ENCODE measurements at places on chromosomes 3 and 15. TPM values are rescaled to one million over a fixed set of nuclear protein-coding genes. Genes with fewer than 3 reads are reported as not detected.

The GP5 gene
- total RNA-seq: 0.33 TPM

The CRABP1 gene
- 1.9 TPM for total RNA-seq

The FAM98B gene
- total RNA-seq: 23.0 TPM

The RBPMS2 gene
- 9.9 TPM for total RNA-seq

The KNG1 gene
- not detected for total RNA-seq

The NR2F2 gene
- total RNA-seq: 132 TPM

The CLRN1 gene
- total RNA-seq: not detected

The PML gene
- 72.6 TPM for total RNA-seq

DNA sequence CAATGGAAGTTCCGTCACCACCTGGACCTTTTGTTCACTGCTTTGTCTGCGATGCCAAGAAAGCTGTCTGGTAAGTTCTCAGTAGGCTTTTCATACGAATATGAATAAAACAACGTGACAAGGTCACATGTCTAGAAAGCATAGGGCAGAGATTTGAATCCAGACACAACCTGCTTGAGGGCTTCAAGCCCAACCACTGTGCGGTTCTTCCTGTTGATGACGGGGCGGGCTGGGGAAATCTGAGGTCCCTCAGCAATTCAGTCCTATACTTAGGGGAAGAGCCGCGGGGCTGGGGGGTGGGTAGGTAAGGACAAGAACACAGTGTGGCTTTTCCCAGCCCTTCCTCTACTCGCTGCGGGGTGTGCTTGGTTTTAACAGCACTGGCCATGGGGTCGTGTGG lies 32.4 kb upstream of the SMAD3 start:
- DNase-seq: peak; percentile 59

DNA sequence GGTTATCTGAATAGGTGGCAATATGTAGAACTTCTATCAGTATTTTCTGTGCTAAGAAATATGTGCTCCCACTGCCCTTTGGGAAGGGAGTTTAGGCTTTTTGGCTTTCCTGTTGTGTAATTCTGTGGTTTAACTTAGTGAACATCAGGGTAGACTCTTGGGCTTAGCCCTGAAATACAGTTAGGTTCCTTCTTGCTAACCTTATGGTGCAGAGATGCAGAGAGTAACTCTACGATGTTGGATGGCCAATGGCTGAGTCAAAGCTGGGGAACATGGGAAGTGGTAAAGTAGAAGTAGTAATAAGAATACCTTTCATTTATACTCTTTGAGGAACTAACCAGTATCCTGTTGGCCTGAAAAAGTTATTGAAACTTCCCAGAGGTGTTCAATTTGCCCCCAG lies 80.8 kb upstream of the IL12A start:
- no peak for DNase-seq

GRCh38 chr3:23356923-23357322 lies 153.8 kb downstream of the UBE2E2 start:
- no peak for DNase-seq

DNA sequence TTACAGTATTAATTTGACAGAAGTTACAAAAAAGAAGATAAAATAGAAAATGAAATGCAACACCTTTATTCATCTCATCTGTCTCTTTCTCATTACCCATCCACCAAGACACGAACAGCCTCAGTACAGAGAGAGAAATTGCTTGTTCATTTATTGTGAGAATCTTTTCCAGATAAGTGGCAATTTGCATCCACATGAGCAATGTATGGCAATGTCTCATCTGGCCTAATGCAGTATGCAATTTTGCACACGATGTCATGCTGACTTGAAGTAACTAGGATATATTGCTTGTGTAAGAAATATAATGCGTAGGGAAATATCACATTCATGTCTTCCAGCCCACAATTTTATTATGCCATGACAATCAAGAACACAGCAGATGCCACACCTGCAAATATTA lies 866.9 kb downstream of the ROBO1 start:
- DNase-seq: no peak

DNA sequence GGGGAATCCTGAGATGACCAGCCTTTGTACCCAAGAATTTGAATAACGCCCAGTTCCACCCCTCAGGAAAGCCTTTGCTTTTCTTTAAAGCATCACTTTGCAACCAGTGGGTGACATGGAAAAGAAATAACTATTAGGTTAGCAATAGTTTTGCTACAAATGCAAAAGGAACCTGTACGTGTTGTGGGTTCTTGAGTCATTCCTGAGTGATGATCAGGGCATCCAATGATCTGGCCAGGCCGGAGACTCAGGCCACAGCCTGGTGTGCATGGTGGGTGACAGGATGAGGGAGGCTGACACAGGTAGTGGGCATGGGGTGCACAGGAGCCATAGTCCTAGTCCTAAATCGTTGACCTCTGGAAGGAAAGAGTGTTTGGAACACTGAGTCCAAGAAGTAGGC lies 321.4 kb upstream of the IL12A start:
- DNase-seq: no peak

DNA sequence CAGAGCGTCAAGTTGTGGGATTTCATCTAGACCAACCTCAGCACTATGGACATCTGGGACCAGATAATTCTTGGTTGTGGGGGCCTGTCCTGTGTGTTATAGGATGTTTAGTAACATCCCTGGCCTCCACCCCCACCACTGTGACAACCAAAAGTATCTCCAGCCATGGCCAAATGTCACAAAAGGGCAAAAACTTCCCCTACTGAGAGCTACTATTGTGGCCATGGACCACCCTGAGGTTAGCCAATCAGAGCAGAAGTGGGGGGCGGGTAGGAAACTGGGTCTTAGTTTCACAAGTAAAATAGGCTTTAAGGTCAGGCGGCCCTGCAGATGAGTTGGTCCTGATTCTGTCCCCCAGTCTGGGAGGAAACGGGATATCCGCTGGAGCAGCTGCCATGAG lies 25.4 kb downstream of the KIF7 start:
- DNase-seq: no peak

DNA sequence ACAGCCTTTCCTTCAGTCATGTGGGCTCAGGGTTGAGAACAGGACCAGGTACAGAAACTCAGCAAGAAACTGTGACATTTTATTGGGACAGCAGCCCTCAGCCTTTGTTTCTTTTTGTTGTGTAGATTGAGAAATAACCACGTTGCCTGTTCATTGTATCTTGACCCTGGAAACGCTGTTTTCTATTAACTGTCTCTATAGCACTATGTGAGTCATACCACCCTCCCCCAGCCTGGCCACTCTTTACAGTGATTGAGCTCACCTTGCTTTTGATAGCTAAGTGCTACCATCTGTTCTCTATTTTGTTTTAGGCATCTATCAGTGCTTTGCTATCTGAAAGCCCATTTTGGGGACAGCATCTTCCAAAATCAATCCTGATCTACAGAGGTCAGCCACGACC lies 127.9 kb downstream of the CD47 start:
- DNase-seq: no peak

DNA sequence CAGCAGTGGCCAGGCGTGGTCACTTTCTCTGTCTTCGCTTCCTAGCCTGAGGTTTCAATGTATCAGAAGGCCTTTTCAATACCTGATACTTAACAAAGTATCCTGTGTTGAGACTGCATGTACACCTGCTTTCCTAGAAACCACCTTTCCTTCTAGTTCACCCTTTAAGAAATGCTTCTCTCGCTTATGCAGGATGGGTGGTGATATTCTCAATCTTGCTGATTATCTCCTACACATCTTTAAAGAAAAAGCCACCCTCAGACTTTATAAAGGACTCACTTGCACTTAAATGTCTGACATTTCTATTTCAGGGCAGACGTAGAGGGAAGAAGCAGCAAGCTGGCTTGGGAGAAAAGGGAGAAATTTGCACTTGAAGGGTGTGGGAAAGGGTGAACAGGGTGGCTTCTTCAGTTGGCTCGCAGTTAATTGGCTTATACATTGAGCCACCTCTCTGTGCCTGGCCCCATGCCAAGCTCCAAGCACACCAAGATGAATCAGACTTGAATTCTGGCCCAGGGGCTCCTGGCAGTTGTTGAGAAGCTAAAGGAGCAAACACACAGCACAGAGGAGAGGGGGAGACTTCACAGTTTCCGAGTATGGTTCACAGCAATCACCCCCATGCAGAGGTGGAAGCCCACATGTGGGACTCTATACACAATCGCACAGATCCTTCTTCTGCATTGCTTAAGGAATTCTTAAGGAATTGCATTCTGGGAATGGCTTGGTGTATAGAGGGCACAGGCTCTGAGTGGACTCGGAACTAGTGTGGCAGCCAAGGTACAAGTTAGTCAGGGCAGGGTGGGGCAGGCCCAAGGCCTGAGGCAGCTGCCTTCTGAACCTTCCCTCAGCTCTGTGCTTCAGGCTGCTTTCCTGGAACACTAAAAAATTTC lies 1.3 kb downstream of the ARL6IP5 start:
- DNase-seq: peak; percentile 94

- DNase-seq: no peak
Observed at GRCh38 chr3:153291059-153291685, 129.1 kb downstream of the RAP2B start.

DNA sequence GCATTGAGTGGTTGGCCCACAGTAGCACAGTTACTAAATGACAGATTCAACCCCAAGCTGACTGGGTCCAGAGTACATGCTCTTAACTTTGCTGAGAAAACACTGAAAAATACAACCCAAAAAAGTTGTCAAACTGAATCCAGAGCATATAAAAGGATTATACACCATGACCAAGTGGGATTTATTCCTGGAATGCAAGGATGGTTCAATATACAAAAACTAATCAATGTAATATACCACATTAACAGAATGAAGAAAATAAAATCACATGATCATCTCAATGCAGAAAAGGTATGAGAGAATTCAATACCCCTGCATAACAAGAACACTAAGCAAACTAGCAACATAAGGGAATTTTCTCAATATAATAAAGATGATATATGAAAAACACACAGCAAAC lies 98.5 kb downstream of the STAG1 start:
- DNase-seq: no peak

GRCh38 chr3:31695280-31696008 lies 162.7 kb downstream of the STT3B start:
- DNase-seq: no peak

GRCh38 chr3:124137216-124137615 lies 145.3 kb upstream of the ROPN1 start:
- DNase-seq: no peak

- DNase-seq: no peak
Observed at GRCh38 chr3:198107840-198108734, 148.1 kb downstream of the LMLN start.

GRCh38 chr3:124785973-124786372 lies 55.7 kb downstream of the UMPS start:
- DNase-seq: no peak

- DNase-seq: no peak
Observed at GRCh38 chr3:277873-278272, 81.3 kb downstream of the CHL1 start.

GRCh38 chr3:170128259-170128976 lies 53.1 kb downstream of the PHC3 start:
- no peak for DNase-seq
